ENCODE measurements at places on chromosomes 3 and 15. TPM values are rescaled to one million over a fixed set of nuclear protein-coding genes. Genes with fewer than 3 reads are reported as not detected.

Gene ARHGAP11A
- 14.0 TPM for polyA plus RNA-seq

Gene EPHB1
- polyA plus RNA-seq, result 0.04 TPM

Gene GCHFR
- polyA plus RNA-seq, result 12.9 TPM

Gene AGBL1
- polyA plus RNA-seq, result not detected

Gene STAC
- 0.76 TPM for polyA plus RNA-seq

Gene IL20RB
- 110 TPM for polyA plus RNA-seq

Gene RETNLB
- polyA plus RNA-seq, result not detected

Gene MEGF11
- not detected for polyA plus RNA-seq

Gene ITIH1
- not detected for polyA plus RNA-seq

Gene PARP15
- 0.09 TPM for polyA plus RNA-seq

Gene HTR3E
- polyA plus RNA-seq, result not detected

Gene DNAJA4
- polyA plus RNA-seq, result 7.5 TPM

Gene TRANK1
- polyA plus RNA-seq, result 0.34 TPM

Gene TMEM202
- not detected for polyA plus RNA-seq

Gene SHQ1
- 7.4 TPM for polyA plus RNA-seq

Gene PCSK6
- 1.5 TPM for polyA plus RNA-seq

Gene ARHGEF3
- 10.5 TPM for polyA plus RNA-seq

Gene ALAS1
- polyA plus RNA-seq, result 48.9 TPM

Gene IGSF10
- polyA plus RNA-seq, result not detected

Gene TRPC1
- polyA plus RNA-seq, result 0.76 TPM

Gene ZBTB47
- polyA plus RNA-seq, result 6.1 TPM

Gene ZKSCAN7
- polyA plus RNA-seq, result 0.77 TPM

Gene CLDN16
- polyA plus RNA-seq, result not detected

Gene CD96
- polyA plus RNA-seq, result 0.07 TPM

Gene PTH1R
- not detected for polyA plus RNA-seq

Gene GATM
- polyA plus RNA-seq, result 0.11 TPM

Gene CCDC80
- polyA plus RNA-seq, result 17.0 TPM

Gene MYO1E
- polyA plus RNA-seq, result 71.0 TPM

Gene VIPR1
- 1.9 TPM for polyA plus RNA-seq

Gene CDC25A
- polyA plus RNA-seq, result 8.2 TPM
